HCT116 (cell line): ENCODE measurements at places on chromosomes 5 and 9. TPM values are rescaled to one million over a fixed set of nuclear protein-coding genes. Genes with fewer than 3 reads are reported as not detected.

GRCh38 chr5:11191673-11192072 lies 430.6 kb upstream of the DAP start:
- no peak for DNase-seq

DNA sequence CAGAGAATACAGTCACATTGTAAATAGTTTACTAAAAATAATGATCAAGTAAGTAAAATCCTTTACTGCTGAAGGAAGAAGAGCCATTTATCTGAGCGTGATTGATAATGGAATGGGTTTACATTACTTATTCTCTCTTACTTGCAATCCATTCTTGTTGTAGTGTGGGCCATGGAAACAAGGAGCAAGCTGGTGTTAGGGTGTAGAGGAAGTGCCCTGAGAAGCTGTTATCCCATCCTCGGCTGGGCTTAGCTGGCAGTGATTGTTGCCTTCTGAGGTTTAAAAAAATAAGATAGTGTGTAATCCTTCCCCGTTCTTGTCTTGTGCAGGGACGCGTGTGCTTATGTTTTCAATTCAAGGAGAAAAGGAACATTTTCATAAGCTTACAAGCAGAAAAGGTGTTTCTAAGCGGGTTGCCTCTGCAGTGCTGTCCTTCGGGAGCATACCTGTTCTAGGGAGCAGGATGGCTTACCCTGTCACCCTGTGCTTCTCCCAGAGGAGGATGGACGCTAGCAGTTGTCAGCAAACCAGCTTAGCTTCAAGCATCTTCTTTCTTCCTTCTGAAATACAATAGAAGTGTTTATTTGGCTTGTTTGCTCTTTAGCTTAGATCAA lies 188.3 kb downstream of the ARHGEF28 start:
- DNase-seq = no peak

DNA sequence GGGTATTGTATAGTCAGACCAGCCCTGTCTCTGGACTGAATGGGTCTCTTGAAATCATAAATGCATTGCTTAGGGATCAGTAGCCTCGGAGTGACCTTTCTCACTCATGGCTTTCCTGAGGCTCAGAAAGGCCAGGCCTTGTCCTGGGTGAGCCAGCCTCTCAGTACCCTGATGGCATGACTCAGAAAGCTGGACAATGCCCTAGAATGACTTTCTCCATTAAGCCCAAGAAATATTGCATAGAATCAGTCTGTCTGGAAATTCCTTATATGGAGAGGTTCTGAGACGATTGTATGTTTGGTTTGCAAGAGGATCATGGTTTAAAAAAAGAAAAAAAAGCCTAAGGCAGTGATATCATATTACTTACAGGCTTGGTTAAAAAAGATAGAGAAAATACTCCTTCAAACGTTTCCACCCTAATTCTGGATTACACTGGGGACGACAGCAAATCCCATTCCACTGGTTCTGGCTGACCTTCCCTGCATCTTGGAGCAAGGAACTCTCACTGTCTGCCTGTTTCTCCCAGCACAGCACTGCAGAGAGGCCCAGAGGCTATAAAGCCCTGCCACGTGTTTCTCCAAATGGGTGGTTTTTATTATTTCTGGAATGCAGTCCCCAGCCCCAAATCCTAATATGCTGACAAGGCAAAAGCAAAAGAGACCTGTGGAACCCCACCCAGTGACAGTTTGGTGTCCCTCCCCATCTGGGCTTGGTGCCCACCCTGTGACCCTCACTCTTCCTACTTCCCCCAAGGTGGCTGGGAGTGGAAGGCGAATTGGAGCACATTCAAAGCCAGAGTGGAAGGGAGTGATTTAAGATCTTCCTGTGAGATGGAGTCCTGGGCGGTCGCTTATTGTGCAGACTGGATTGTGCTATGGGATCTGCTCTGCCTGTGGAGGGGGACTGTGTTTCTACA lies 34.4 kb downstream of the MAP1B start:
- no peak for DNase-seq

The SPINK7 gene
- not detected for total RNA-seq

The OLFM1 gene
- total RNA-seq = 3.5 TPM

The CSNK1G3 gene
- 51.1 TPM for total RNA-seq
